ENCODE measurements at places on chromosomes 7 and 10.

DNA sequence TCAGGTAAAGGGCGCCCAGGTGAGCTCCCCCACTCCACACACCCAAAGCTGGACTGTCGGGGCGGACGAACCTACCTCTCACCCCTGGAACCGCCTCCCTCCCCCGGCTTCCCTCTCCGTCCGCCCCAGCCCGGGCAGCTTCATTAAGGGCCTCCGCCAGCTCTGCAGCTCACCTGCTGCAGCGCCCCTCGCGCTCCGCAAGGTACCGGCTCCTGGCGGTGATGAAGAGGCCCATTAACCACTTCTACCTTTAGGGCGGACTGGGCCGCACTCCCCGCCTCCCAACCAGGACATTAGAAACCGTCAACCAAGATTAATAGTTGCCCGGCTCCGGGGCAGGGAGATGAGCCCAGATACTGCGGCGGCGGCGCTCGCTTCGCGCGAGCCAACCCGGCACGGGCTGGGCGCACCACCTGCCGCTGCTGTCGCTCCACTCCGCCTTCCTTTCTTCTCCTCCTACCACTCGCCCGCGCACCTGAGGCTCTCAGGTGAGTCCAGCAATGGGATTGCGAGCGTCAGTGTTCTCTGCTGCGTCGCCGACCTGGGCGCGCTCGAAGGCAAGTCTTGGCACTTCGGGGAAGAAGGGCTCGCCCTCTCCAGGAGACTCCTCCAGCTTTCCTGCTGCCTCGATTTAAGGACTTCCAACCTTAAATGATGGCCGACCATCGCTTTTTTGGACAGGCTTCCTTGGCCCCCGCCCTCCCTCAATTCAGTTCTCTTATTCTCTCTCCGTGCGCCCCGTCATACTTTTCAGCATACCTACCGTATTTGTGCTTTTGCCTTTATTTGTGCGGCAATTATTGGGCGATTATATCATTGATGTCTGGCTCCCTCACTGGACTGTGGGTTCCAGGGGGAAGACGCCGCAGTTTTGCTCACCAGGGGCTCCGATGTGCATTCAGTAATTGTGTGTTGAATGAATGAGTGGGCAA, 13.6 kb upstream of the KAZALD1 start:
- H3K4me3 ChIP-seq, result no peak overlapping the region
- no peak overlapping the region for H3K27ac ChIP-seq
- H3K27me3 ChIP-seq, result peaks cover 43% of the 10 kb centered on the region
- H3K4me1 ChIP-seq, result peaks cover 7% of the 10 kb centered on the region
- H3K36me3 ChIP-seq, result no peaks in the 10 kb centered on the region
- DNase-seq, result peak; percentile 44

GRCh38 chr7:107201795-107202450, 33.1 kb downstream of the HBP1 start:
- no peak overlapping the region for H3K4me3 ChIP-seq
- no peaks in the 10 kb centered on the region for H3K27me3 ChIP-seq

DNA sequence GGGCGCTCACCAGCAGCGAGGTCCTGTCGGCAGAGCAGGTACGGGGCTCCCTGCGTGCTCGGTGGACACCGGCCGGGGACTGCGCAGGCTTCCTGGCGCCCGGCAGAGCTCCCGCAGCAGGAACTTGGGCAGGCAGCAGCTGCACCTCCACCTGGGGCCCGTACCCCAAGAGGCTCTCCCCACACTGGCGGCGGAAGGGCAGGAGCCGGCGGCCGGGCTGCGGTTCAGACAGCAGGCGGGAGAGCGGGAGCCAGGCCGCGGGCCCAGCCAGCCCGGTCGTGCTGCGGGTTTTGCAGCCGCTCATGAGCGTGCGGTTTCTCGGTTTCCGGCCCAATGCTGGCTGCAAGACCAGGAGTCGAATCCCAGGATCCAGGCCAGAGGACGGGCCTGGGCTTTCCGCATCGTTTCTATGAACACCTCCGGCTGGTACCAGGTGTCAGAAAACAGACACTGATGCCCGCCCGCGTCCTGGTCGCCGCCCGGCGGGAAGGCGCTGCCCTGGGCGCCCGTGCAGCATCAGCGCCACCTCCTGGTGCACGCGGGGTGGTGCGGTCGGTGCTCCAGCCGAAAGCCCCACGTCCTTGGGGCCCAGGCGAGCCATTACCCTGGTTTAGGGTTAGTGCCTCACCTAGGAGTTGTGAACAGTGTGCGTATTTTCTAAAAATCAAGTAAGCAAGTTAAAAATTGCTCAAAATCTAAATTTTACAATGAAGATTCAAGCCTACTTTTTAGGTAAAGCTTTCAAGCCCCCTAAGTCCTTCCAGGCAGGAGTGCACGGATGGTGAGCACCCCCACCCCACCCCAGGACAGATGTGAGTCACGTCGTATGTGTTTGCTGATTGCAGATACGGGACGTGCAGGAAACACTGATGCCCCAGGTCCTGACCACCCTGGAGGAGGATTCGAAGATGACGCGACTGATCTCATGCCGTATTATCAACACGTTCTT, 47.4 kb upstream of the PRKAR1B start:
- H3K27ac ChIP-seq, result no peak overlapping the region
- H3K4me3 ChIP-seq, result no peak overlapping the region
- DNase-seq, result peak; percentile 14
- H3K4me1 ChIP-seq, result peaks cover 7% of the 10 kb centered on the region
- no peaks in the 10 kb centered on the region for H3K27me3 ChIP-seq

DNA sequence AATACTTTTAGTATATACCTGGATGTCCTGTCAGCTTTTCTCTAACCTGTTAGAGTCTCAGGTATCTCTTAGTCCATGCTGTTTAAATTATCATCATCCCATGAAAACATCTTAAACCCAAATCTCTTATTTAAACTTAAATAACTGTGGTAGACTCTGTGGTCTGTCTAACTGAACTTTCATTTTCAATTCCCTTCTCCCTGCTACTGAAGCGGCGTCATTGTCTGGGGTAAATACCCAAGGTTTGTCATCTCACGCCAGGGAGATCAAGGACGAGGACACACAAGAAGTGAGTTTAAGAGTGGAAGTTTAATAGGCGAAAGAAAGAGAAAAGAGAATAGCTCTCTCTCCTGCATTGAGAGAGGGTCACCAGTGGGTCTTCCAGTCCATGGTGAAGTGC, 804.4 kb upstream of the CELF2 start:
- no peaks in the 10 kb centered on the region for H3K36me3 ChIP-seq
- no peaks in the 10 kb centered on the region for H3K27me3 ChIP-seq
- H3K27ac ChIP-seq, result no peak overlapping the region
- H3K4me3 ChIP-seq, result no peak overlapping the region

DNA sequence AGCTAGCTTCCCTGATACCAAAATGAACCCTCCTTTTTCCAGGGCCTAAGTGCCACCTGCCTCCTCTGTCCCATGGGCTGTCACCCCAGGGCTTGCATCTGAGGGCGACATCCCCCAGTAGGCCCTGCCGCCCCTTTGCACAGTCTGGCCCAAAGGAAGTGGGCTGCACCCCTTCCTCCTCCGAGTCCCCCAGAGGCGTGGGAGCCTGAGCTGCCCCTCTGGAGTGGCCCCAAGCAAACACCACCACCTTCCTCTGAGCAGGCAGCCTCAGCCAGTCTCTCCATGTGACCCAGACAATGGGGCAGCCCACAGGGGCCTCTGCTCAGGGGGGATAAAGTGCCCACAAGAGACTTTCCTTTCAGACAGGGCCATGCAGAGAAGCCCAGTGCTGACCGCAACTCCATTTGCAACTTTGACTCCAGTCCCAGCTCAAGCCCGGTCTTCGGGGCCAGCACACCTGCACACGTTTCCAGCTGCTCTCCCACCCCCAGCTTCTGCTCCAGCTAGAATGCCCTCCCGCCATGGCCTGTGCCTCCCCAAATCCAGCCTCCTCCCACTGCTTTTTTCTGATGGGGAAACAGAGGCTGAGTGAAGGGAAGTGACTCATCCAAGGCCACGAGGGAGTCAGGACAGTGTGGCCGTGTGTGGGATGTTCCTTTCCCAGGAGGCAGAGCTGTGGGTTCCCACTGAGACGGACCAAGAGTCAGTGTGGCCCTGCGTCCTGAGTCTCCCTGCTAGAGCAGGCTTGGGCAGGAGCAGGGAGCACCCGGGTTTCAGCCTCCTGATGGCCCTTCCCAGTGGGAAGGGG, 111.9 kb downstream of the ZMIZ1 start:
- peaks cover 44% of the 10 kb centered on the region for H3K36me3 ChIP-seq
- no peaks in the 10 kb centered on the region for H3K27me3 ChIP-seq
- H3K4me1 ChIP-seq, result peaks cover 80% of the 10 kb centered on the region
- DNase-seq, result no peak
- H3K4me3 ChIP-seq, result no peak overlapping the region

DNA sequence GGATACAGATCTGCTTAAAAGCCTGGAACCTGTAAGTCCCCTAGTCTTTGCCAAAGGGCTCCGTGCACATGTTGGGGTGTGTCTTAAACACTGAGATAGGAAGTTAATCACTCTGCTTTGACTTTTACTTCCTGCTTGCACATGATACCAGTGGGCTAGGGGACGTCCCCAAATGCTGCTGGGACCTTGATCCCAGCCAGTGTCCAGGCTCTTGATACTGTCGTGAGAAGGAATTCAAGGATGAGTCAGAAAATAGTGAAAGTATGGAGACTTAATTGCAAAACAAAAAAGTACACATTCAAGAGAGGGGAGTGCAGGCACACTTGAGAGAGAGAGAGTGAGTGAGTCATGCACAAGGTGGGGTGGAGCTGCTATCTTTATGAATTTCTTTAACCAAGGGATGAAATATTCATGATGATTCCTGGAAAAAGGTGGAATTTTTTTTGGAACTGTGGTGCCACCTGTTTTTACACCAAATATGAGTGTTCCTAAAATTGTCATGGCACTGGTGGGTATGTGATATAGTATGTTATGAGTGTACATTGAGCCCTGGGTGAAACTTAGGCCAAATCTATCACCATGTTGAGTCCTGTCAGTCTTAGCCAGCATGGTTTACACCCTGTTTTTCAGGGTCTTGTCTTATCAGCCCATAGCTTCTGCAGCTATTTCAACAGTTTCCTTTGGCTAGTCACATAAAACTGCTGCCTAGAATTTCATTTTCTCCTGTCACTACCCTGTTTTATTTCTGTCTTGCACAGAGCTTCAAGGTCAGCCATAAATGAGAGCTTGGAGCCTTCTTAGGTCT, 88.3 kb upstream of the CYP26C1 start:
- H3K4me3 ChIP-seq, result no peak overlapping the region
- no peaks in the 10 kb centered on the region for H3K36me3 ChIP-seq
- DNase-seq, result peak; percentile 50
- H3K4me1 ChIP-seq, result peaks cover 1% of the 10 kb centered on the region
- H3K27me3 ChIP-seq, result no peaks in the 10 kb centered on the region
- H3K27ac ChIP-seq, result no peak overlapping the region

DNA sequence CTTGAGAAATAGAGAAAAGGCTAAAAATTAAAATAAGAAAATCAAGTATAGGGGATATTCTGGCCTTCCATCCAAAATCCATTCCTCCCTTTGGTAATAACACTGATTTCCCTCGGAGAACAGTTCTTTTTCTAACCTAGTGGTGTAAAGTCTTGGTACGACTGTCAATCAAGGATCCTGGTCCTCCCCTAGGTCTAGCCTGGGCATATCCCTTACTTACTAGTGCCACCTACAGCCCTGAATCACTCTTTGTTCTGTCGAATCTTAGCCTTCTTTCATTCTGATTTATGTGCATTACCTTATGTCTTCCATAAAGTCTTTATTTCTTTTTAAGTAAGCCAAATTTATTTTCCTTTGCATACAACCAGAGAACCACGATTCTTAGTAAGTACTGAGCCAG, 298.7 kb upstream of the LRRTM3 start:
- no peak overlapping the region for H3K27ac ChIP-seq
- DNase-seq, result no peak
- no peaks in the 10 kb centered on the region for H3K27me3 ChIP-seq

DNA sequence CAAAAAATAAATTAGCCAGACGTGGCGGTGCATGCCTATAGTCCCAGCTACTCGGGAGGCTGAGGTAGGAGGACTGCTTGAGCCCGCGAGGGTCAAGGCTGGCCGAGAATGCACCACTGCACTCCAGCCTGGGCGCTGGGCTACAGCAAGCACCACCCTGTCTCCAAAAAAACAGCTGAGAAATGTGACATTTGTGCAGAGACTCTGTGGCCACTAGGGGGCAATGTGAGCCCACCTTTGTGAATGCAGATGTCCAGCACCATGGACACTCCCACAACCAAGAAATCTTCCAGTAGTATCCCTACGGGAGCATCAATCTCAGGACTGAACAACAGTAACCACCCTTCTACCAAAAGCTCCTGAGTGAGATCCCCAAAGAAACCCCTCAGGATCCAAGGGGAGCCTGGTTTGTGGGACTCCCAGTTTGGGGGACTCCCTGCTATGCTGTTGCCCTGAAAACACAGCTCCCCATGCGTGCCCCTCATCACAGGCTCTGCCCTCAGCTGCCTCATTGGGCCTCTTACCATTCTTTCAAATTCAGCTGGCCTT, 6.2 kb upstream of the AHCYL2 start:
- H3K4me1 ChIP-seq, result no peaks in the 10 kb centered on the region
- peak; percentile 86 for DNase-seq
- no peaks in the 10 kb centered on the region for H3K36me3 ChIP-seq
- no peaks in the 10 kb centered on the region for H3K27me3 ChIP-seq
- H3K27ac ChIP-seq, result no peak overlapping the region

DNA sequence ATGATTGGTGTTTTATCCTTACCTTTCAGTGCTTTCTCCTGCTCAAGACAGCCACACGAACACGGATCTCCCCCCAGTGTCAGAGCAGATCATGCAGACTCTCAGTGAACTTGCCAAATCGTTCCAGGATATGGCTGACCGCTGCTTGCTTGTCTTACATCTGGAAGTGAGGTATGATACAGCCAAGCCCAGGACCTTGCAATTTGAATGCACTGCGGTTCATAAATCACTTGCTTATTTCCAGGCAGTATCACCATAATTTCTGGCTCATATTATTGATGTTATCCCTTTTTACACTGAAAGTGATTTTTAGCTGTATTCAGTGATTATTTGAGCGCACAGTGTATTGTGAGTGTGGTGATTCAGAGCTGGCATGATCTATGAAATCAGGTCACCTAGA, 129.7 kb upstream of the LRGUK start:
- DNase-seq, result no peak
- no peak overlapping the region for H3K27ac ChIP-seq
- H3K4me1 ChIP-seq, result no peaks in the 10 kb centered on the region
- no peaks in the 10 kb centered on the region for H3K36me3 ChIP-seq
- no peaks in the 10 kb centered on the region for H3K27me3 ChIP-seq
- no peak overlapping the region for H3K4me3 ChIP-seq

GRCh38 chr10:117492504-117492903, 50.0 kb upstream of the EMX2 start:
- H3K36me3 ChIP-seq, result no peaks in the 10 kb centered on the region
- no peak for DNase-seq
- no peak overlapping the region for H3K27ac ChIP-seq
- no peaks in the 10 kb centered on the region for H3K27me3 ChIP-seq
- no peaks in the 10 kb centered on the region for H3K4me1 ChIP-seq

DNA sequence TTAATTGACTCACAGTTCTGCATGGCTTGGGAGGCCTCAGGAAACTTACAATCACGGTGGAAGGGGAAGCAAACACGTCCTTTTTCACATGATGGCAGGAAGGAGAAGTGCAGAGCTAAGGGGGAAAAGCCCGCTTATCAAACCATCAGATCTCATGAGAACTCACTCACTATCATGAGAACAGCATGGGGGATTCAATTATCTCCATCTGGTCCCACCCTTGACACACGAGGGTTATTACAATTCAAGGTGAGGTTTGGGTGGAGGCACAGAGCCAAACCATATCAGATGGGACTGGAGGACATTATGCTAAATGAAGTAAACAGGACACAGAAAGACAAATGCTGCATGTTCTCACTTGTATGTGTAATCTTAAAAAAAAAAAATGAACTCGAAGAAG, 141.4 kb upstream of the HABP2 start:
- H3K27ac ChIP-seq, result no peak overlapping the region
- H3K4me3 ChIP-seq, result no peak overlapping the region
- peaks cover 9% of the 10 kb centered on the region for H3K4me1 ChIP-seq

GRCh38 chr7:143988976-143989745, 11.0 kb upstream of the OR6B1 start:
- no peak overlapping the region for H3K27ac ChIP-seq
- H3K4me3 ChIP-seq, result no peak overlapping the region
- H3K36me3 ChIP-seq, result no peaks in the 10 kb centered on the region
- H3K4me1 ChIP-seq, result no peaks in the 10 kb centered on the region
- H3K27me3 ChIP-seq, result no peaks in the 10 kb centered on the region

All from trophoblast cell (in vitro differentiated cells and primary cell).